Mesothelial cell of epicardium (in vitro differentiated cells): ENCODE measurements at places on chromosomes 12 and 14.

DNA sequence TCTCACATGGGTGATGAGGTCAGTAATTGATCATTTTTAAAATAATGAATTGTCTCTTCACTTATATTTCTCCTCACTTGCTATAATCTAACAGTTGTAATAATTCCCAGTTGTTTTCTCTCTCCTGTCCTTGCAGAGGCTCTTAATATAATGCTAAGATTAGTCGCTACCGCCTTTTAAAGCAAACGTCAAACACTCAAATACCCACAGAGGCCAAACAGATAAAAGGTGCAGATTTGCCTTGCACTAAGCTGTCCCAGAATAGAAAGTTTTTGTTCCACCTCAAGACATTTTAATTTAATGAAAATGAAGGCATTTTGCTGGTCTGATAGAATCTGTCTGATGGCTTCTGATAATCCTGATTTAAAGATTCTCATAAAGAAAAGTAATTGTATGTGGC, 159.0 kb downstream of the KICS2 start:
- DNase-seq: no peak

- no peak for DNase-seq
These were observed 34.9 kb upstream of the ZNF740 start for GRCh38 chr12:53145383-53146260.

- DNase-seq: no peak
These were observed 118.5 kb downstream of the GLT1D1 start for GRCh38 chr12:128971802-128972201.

DNA sequence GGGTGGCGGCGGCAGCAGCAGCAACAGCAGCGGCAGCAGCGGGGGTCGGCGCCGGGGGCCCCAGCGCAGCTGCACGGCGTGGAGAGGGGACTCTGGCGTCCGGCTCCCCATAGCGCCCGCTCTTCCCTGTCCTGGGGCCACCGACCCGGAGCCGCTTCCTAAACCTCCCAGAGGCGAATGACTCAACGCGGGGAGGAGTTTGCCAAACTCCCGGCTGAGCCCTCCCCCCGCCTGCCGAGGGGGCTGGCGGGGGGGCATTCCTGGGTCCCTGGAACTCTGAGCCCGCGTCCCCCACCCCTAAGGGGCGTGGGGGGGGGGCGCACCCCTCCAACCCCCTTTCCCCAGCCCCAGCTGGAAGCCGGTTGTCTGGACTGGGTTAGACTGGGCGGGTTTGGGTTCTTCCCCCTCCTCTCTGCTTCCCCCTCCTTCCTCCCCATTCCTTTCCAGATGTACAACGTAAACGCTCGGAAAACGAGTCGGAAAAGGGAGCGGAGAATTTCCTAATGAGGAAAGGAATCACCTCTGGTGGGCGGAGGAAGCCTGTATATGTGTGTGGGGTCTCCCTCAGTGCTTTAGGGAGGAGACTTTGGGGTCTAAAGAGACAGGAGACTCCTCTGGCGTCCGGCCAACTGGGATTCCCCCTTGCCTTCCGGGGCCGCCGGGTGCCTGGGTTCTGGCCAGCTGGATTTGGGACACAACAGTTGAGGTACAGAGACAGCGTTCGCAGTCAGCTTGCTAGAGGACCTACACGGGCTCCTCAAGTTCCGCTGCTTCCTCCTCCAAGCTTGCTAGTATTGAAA, at the start of gene ITGA5:
ITGA5 (minus strand) TSS at position 179 of the 800 bp plus-strand sequence; CDS start at position 111, 68 bp downstream.
- peak; percentile 58 for DNase-seq
